HS-5 (cell line): ENCODE measurements at places on chromosomes 1 and 21.
A peak's percentile ranks its signal among the peaks of the same experiment; 100 is the strongest.

- peak; percentile 52 for DNase-seq
Observed at GRCh38 chr1:58515794-58516401, 30.6 kb downstream of the OMA1 start.

- DNase-seq, result no peak
Observed at GRCh38 chr1:109335091-109335490, 28.3 kb upstream of the MYBPHL start.

DNA sequence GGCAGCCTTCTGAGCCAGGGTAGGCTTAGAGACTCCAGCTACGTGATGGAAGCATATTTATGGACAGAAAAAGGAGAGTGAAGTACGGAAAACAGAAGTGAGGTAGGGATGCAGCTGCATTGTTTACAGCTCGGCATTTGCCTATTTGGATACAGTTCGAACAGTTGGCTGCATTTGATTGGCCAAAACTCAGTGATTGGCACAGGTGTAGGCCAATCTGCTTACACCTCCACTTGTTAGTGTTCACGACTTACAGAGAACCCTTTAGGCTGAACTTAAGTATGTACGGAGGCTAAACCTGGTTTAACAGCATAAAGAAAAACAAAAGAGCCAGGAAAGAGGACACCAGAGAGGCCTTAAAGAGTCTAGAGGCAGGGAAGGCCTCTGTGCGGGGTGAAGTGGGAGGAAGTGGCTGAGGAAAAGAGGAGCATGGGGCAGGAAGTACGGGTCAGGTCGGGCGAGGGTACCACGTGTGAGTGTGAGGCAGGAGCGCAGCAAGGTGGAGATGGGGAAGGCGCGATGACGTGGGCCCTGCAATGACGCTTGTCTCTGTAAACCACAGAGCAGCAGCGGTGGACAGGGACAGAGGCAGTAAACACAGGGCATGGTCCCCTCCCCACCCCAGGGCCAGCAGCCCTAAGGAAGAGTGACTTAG lies 32.0 kb downstream of the RSPH1 start:
- DNase-seq, result no peak

DNA sequence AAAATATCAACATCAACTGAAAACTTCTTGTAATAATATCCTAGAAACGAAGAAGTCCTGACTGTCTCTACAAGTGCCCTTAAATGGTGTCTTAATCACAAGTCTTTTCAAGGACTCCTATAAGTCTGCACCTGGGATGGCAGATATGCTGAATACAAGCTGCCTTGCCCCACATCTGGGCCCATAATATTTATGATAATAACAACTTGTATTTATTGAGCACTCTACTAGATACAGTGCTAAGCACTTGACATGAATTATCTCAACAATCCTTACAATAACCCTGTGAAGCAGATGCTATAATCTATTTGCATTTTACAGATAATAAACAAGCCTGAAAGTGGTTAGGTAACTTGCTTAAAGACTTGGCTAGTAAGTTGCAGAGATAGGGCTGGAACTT lies 78.0 kb upstream of the ZNF648 start:
- DNase-seq, result no peak

GRCh38 chr21:36747815-36748383 lies 49.0 kb downstream of the SIM2 start:
- no peak for DNase-seq

GRCh38 chr1:43901196-43901961 lies 32.2 kb upstream of the ARTN start:
- no peak for DNase-seq

DNA sequence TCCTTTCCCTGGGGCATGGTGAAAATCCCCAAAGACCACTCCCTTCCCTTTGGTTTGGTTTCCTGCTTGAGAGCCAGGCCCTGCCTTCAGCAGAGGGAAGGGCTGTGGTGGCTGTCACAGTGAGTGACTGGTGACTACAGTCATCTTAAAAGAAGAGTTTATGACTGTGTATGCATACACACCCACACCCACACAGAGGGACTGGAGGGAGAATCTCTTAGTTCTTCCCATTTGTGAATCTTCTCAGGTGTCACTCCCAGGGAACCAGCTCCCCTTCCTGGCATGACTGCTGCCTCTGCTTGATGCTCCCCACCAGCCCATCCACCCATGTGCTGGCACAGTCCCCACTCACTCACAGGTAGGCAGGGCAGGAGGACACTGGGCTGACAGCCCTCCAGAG lies 3.9 kb upstream of the KCNA2 start:
- DNase-seq, result no peak

DNA sequence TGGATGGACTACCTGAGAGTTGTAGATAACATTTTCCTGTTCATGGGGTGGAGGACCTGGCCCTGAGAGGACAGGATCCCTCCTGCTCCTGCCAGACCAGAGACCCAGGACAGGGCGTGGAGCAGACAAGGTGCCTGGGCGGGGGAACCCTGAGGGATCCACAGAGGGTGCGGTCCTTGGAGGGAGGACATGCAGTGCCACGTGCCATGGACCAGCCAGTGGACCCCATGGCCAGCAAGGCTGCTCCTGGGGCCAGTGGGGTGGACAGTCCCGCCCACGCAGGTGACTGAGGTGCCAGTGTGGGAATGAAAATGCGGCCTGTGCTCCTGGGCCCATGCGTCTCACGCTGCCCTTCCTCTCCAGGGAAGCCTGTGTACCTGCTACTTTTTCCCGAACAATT lies 3.6 kb downstream of the RER1 start:
- DNase-seq, result no peak

GRCh38 chr1:150548632-150549495 lies at the start of gene ADAMTSL4:
Gene ADAMTSL4 (plus strand): TSS chr1:150549408. CDS start chr1:150552289, 2,881 bp downstream.
- no peak for DNase-seq

DNA sequence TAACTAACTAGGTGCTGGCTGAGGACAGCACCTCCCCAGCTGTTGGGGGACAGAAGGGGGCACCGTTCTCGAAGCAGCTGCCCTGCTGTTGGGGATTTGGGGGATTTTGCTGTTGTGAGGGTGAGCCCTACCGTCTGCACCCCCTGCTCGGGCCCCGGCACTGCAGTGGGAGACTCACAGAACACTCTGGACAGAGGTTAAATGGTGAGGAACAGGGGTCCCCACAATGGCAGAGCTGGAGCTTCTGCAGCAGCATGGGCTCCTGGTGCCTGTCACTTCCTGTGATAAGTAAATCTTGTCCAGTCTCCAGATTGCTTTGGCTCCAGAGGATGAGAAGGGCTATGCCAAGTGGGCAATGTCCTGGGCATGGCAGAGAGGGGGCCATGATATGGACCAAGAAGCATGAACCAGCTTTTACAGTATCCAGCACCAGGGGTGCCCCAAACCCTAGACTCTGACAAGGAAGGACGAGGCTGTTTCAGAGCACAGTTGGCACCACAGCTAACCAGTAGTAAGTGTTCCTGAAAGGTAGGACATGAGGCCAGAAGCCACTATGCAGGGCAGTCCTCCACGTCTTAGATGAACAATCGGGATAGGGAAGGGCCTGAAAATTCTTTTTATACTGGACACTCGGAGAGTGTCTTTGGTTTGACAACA lies 365.1 kb upstream of the VAMP3 start:
- DNase-seq, result no peak

- DNase-seq, result no peak
Observed at GRCh38 chr1:202130816-202131522, 8.3 kb downstream of the GPR37L1 start.

DNA sequence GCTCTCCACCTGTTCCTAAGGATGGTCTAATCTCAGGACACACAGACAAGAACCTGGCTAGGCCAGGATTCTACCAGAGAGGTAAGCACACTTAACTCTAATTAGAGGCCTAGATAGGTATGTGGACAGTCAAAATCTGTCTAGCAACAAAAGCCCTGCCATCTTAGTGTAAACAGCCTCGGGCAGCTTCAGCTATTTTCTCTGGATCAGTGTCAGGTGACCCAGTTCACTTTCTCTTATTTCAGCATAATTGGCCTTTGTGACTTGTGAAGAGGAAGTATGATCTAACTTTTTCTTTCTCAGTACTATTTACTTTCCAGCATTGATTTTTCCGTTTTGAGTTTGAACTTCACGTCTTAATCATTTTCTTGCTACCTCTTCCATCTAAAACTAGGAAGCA lies 217.7 kb downstream of the CRB1 start:
- DNase-seq, result no peak

DNA sequence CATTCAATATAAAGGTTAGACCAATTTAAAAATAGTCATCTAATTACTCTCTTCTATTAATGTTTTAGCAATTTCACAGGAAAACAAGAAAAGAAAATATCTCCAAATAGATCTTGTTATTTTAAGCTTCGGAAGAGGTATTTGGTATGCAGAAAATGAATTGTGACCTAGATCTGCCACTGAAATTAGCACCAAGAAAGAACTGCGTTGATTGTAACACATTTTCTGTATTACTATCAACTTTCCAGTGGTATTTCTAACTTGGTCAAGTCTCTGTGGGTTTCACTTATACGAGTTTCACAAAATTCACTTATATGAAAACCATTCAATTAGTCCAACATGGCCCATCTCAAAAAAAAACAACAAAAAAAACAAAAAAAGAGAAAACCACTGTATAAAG lies 11.8 kb downstream of the RSBN1 start:
- no peak for DNase-seq

GRCh38 chr1:8251635-8252034 lies 66.3 kb upstream of the SLC45A1 start:
- no peak for DNase-seq

DNA sequence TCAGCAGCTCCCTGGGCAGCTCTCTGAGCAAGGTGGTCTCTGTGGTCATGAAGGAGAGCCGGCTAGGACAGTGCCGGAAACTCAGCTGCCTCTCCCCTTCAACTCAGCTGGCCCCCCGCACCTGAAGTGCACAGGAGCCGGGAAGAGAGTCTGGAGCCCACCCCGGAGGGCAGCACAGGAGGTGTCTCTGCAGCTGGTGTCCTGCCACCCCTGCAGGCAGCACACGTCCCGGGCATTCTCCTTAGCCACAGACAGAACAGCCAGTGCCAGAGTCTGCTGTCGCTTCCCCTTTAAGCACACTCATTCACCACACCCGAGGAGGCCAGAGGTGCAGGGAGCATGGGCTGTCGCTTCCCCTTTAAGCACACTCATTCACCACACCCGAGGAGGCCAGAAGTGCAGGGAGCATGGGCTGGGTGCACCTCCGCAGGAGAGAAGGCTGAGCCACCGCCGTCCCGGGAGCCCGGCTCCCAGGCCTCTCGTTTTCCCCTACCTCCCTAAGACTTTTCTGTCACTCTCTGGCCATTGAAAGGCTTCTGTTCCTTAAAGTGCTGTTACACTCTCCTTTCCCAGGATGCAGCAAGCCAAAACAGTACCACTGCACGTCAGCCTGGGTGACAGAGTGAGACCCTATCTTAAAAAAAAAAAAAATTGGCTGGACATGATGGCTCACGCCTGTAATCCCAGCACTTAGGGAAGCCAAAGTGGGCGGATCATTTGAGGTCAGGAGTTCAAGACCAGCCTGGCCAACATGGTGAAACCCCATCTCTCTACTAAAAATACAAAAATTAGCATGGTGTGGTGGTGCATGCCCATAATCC lies 16.9 kb upstream of the SAMD11 start:
- no peak for DNase-seq

GRCh38 chr1:9145021-9145668 lies 16.2 kb upstream of the GPR157 start:
- no peak for DNase-seq

- DNase-seq, result no peak
Observed at GRCh38 chr1:184494929-184495328, 108.1 kb downstream of the C1orf21 start.

DNA sequence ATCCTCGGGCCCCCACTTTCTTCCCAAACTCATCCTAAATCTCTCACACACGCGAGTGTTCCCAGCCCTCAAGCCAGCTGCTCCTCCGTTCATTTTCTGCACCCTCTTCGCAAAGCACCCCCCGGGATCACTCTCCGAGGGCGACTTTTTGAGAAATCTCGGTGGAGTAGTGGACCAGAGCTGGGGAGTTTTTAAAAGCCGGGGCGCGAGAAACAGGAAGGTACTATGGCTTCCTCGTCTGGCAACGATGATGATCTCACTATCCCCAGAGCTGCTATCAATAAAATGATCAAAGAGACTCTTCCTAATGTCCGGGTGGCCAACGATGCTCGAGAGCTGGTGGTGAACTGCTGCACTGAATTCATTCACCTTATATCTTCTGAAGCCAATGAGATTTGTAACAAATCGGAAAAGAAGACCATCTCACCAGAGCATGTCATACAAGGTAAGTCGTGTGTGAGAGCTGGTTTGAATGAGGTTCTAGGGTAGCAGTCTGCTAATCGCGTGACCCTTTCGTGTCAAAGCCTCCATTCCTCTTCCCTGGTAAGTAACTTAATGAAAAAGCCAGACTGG lies 800 bp downstream of the DR1 start:
- DNase-seq, result no peak

GRCh38 chr21:38081708-38082107 lies 165.5 kb upstream of the KCNJ6 start:
- no peak for DNase-seq

GRCh38 chr1:214718724-214719123 lies 115.7 kb downstream of the CENPF start:
- DNase-seq, result peak; percentile 63

DNA sequence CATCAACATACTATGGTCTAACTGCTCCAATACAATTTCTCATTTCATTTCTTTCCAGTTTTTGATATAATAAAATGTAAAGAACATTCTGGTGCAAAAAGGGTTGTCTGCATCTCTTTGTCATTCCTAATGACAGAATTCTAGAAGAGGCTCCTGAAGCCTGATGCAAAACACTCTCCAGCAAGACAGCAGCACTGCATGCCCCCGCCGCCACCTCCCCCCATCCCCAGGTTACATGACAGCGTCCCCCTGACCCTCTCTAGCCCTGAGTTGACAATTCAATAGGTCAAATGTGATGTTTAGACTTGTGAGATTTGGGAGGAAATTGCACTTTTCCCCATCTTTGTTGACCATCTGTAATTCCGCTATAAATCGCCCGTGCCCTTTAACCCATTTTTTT lies 64.6 kb upstream of the C1orf21 start:
- no peak for DNase-seq

DNA sequence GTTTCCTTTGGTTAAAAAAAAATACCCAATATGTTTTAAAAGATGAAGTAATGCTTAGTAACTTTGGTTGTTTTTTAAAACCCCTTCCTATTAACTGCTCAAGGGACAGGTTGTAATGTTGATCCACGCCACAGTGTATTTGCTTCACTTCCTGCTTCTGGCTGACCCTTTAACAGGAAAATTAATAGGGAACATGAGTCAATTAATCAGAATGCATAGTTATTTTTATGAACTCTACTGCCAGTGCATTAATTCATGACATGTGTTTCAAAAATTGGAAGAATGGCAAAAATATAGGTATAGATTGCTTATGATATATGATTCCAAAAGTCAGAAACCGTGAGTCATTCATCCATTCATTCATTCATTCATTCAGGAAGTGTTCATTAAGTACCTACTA lies 204.8 kb downstream of the SETD4 start:
- no peak for DNase-seq

GRCh38 chr1:185562461-185563359 lies 171.5 kb upstream of the HMCN1 start:
- no peak for DNase-seq

GRCh38 chr1:117512728-117513321 lies 93.0 kb upstream of the TENT5C start:
- no peak for DNase-seq
